ENCODE measurements at places on chromosomes 13 and 19.

- no peak for DNase-seq
Measured at GRCh38 chr13:69755101-69755500, 352.5 kb upstream of the ATXN8OS start.

- DNase-seq, result peak; percentile 29
Measured at GRCh38 chr13:110444226-110444653, 117.3 kb downstream of the RAB20 start.

DNA sequence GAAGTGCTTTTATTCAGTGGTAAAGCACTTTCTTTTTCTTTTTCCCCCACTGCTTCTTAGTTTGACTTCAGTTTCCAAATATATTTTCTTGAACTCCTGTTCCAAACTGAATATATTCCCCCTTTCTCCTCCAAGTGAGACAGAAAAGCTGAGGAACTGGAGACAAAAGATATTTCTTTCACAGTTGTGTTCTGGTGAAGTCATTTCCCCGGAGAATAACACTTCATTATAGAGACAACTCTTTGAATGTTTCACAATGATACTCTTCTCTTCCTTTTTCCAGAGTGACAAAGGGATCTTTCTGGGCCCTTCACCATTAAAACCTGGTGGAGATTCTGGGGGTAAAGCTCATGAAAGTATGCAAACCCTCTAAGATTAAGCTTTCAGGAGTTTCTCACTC is 860.8 kb upstream of the SLITRK5 start:
- no peak for DNase-seq

DNA sequence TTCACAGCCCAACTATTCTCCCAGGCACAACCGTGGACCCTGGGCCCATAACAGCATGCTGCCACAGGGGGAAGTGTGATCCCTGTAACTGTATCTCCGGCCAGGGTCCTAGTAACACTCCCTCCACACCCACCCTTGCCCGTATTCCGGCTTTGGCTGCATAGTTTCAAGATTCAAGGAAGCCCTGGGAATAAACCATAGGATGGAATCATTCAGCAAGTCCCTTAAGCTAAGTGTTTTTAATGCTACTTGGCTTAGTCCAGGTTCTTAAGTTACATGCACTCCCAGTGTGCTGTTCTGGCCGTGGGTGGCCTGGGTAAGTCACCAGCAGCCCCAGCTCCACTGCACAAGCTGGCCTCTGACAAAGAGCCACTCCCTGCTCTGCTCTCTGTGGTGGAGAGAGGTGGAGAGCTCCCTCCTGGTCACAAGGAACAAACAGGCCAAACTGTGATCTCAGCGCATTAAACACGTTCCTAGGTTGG is 532.4 kb upstream of the SGCG start:
- DNase-seq, result no peak

- DNase-seq, result no peak
Measured at GRCh38 chr13:53160211-53160610, 131.6 kb downstream of the OLFM4 start.

- DNase-seq, result no peak
Measured at GRCh38 chr13:111577956-111578605, 257.6 kb downstream of the TEX29 start.

DNA sequence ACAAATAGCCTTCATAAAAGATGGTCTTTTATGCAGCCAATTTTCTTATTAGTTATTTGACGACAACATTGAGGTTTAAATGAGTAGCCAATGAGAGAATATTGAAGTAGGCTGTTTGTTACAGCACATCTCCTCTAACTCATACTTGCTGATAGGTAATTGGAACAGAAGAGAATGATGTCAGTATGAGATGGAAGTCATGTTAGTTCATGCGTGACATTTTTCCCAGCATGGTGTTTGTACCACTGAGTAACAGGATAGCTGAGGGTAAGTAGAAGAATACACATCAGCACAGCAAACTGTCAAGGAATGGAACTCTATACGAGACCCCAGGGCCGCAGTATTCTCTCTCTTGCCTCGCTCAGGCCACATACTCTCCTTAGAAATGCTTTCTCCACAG is 37.2 kb downstream of the COL4A2 start:
- DNase-seq, result no peak

DNA sequence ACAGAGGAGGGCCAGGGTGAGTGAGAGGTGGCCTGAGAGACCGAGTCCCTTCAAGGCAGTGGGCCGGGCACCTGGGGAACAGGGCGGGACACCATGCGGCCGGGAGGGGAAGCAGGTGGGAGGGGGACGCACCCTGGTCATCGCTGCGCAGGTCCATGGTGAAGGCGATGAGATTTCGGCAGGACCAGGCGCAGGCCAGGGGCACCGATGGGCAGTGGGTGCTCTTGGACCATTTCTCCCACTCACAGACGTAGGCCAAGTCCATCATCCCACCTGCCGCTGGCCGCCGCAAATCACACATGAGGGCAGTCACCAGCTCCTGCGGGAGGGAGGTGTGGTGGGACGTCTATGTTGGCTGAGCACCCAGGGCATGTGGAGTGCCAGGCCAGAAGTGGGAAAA is 2.2 kb downstream of the MED16 start:
- DNase-seq, result no peak

DNA sequence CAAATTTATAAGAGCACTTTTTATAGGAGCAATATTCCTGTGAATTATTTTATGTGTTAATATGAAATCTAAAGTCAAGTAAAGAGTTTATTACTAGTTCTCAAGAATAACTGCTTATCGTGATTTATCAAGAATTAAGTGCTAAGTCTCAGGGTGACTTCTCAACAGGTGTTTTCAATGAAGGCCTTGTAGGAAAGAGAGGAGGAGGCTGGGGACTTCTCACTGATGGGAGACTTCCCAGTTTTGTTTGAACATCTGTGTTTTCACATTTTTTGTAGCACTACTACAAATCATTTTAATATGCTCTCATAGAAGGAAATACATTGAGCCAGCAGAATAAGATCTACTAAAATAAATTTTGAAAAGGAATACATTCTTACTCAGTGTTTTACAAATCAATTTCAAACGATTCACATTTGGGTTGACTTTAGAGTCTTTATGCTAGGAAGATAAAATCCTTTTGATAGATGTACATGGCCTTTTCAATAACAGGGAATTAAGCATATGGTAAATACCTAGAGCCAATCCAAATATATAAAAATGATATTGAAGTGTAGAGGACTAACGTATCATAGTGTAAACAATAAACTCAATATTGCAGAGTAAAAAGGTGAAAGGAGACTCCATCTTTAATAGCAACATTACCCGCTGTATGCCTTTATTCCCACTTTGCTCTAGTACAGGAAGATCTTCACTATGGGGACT is 6.8 kb downstream of the PCDH17 start:
- no peak for DNase-seq

- peak; percentile 7 for DNase-seq
Measured at GRCh38 chr19:3513229-3514140, 7.4 kb downstream of the FZR1 start.
